Left ventricle myocardium inferior (tissue), 1 donor: ENCODE measurements at places on chromosomes 13 and 19. TPM values are rescaled to one million over a fixed set of nuclear protein-coding genes. Genes with fewer than 3 reads are reported as not detected.
A peak's percentile ranks its signal among the peaks of the same experiment; 100 is the strongest.

Gene SH2D3A
- total RNA-seq, result 0.14 TPM

Gene NLRP7
- total RNA-seq, result not detected

Gene REEP6
- total RNA-seq, result 1.9 TPM

Gene SUGT1
- 57.8 TPM for total RNA-seq

Gene LIG1
- total RNA-seq, result 3.4 TPM

GRCh38 chr19:50206191-50206590 is 2.8 kb downstream of the MYH14 start:
- H3K4me1 ChIP-seq, result peaks cover 36% of the 10 kb centered on the region
- peaks cover 57% of the 10 kb centered on the region for H3K27me3 ChIP-seq
- no peak for DNase-seq
- no peak overlapping the region for H3K4me3 ChIP-seq

DNA sequence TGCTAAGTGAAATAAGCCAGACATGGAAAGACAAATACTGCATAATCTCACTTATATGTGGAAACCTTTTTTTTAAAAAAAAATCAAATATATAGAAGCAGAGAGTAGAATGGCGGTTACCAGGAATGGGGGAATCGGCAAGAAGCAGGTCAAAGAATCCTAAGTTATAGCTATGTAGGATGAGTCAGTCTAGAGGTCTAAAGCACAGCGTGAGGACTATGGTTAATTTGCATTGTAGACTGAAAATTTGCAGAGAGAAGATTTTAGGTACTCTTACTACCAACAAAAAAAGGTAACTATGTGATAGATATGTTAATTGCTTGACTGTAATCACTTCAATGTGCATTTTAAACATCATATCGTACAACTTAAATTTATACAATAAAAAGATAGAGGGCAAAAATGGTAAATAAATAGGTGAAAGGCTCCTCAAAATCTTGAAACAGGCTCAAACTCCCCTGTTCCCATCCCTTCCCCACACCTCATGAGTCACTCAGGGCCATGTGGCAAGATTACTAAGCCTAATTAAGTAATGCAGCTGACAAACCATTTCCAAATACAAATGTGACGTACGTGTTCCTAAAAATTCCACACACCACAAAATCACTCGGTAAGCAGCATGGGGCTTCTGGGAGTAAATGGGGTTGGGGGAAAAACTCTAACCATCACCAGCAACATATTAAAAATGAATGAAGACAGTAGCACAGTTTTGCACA is 159.0 kb downstream of the USP12 start:
- H3K36me3 ChIP-seq, result no peaks in the 10 kb centered on the region
- peaks cover 5% of the 10 kb centered on the region for H3K27me3 ChIP-seq
- no peak for DNase-seq
- no peak overlapping the region for H3K27ac ChIP-seq
- H3K4me1 ChIP-seq, result no peaks in the 10 kb centered on the region
- H3K4me3 ChIP-seq, result no peak overlapping the region

DNA sequence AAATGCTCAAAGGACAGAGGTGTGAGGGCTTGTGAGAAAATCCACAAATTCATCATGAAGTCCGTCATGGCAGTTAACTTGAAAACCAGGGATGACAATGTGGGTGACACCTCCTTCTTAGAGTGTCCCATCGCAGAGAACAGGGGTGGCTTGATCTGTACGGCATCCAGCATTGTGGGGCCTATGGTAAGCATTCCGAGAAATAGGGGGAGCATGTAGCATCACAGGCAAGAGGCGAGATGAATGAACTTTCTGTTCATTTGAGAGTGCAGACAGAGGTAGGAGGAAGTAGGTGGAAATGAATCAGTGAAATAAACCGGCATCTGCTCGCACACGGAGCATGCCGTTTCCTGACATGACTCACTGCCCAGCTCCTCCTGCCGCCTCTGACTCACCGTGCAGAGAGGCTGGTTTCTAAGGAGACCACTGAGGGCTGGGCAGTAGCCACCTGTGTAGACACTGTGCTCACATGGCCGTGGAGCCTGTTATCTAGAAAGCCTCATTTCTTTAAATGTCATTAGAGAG is 339.0 kb downstream of the RFC3 start:
- peak; percentile 22 for DNase-seq
- peaks cover 26% of the 10 kb centered on the region for H3K4me1 ChIP-seq
- H3K4me3 ChIP-seq, result no peak overlapping the region
- H3K27ac ChIP-seq, result no peak overlapping the region
- H3K36me3 ChIP-seq, result no peaks in the 10 kb centered on the region
- H3K27me3 ChIP-seq, result no peaks in the 10 kb centered on the region

GRCh38 chr13:113736258-113736731 is 22.7 kb upstream of the TMEM255B start:
- H3K4me1 ChIP-seq, result no peaks in the 10 kb centered on the region
- H3K36me3 ChIP-seq, result no peaks in the 10 kb centered on the region
- DNase-seq, result no peak
- peaks cover 33% of the 10 kb centered on the region for H3K27me3 ChIP-seq
- no peak overlapping the region for H3K27ac ChIP-seq

GRCh38 chr19:45528744-45529419 is 21.6 kb downstream of the VASP start:
- H3K27me3 ChIP-seq, result peaks cover 5% of the 10 kb centered on the region
- no peak overlapping the region for H3K27ac ChIP-seq
- peak overlapping the region; percentile 60 for H3K4me3 ChIP-seq
- H3K4me1 ChIP-seq, result peaks cover 46% of the 10 kb centered on the region

- DNase-seq, result no peak
- H3K27me3 ChIP-seq, result no peaks in the 10 kb centered on the region
- H3K36me3 ChIP-seq, result peaks cover 12% of the 10 kb centered on the region
- no peak overlapping the region for H3K27ac ChIP-seq
Measured at GRCh38 chr19:18150776-18151624, 2.0 kb upstream of the PIK3R2 start.

GRCh38 chr13:23322353-23323336 is 110.9 kb downstream of the SACS start:
- DNase-seq, result no peak
- peaks cover 28% of the 10 kb centered on the region for H3K4me1 ChIP-seq
- no peak overlapping the region for H3K27ac ChIP-seq
- H3K4me3 ChIP-seq, result no peak overlapping the region
- H3K36me3 ChIP-seq, result no peaks in the 10 kb centered on the region

- peak overlapping the region; percentile 88 for H3K27ac ChIP-seq
- H3K27me3 ChIP-seq, result peaks cover 33% of the 10 kb centered on the region
- DNase-seq, result no peak
- H3K36me3 ChIP-seq, result peaks cover 30% of the 10 kb centered on the region
- peak overlapping the region; percentile 74 for H3K4me3 ChIP-seq
Measured at GRCh38 chr19:12880551-12881171, 588 bp downstream of the DNASE2 start.

DNA sequence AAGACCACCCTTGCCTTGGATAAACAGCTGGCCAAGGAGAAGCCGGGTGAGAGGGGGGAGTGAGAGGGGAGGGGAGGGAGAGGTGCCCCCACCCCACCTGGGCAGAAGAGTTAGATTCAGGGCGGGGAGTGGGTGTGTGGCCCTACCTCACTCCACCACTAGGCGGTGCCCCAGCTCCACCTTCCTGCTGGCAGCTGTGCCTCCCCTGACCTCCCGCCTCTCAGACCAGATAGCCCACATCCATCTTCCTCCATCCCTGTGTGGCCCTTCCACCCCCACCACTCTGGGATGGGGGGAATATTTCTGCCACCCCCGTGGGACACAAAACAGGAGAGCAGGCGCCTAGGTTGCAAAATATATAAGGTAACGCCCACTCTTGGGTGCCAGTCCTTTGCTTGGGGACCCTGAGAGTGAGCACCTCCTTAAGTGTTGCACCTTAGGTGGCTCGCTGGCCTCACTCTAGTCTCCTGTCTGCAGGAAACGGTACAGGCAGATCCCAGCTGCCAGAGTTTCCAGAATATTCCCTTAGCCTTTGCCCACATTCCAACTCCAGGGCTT is 13.8 kb upstream of the EHD2 start:
- no peak overlapping the region for H3K4me3 ChIP-seq
- peaks cover 58% of the 10 kb centered on the region for H3K36me3 ChIP-seq
- no peak overlapping the region for H3K27ac ChIP-seq
- no peak for DNase-seq

- H3K4me1 ChIP-seq, result peaks cover 40% of the 10 kb centered on the region
- H3K4me3 ChIP-seq, result no peak overlapping the region
- no peak overlapping the region for H3K27ac ChIP-seq
- H3K27me3 ChIP-seq, result no peaks in the 10 kb centered on the region
- H3K36me3 ChIP-seq, result no peaks in the 10 kb centered on the region
Measured at GRCh38 chr19:34662919-34663318, 14.0 kb downstream of the SCGB2B2 start.

DNA sequence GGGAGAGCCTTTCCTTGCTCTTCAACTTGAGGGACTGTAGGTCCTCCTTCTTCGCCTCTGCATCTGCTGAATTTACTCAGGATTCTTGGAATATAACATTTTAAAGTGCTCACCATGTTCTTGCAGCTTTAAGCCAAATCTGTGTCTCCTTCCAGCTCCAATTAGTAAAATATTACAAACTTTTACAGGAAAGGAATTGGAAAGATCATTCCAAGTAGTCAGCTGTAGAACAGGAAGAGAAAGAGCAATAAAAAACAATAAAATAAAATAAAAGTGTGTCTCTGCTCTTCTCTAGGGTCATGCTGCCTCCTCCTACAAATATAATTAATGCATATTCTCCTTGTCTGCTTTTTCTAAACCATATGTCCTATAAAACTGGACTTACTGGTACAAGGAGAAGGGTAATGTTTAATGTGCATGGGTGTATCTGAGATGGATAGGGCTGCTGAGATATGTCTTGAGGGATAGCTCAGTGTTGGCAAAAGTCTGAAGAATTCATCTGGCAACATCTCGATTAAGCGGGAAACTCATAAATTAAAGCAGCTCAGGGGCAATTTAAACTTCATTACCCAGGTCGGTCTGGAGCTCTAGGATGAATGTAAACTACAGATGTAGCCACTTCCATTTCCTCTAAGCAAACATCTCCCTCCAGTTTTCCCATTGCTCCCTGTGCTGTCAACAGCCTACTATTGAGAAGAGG is 25.0 kb downstream of the ENOX1 start:
- no peak overlapping the region for H3K27ac ChIP-seq
- DNase-seq, result no peak
- no peak overlapping the region for H3K4me3 ChIP-seq
- H3K27me3 ChIP-seq, result no peaks in the 10 kb centered on the region
- peaks cover 44% of the 10 kb centered on the region for H3K4me1 ChIP-seq
